H1 (cell line): ENCODE measurements at places on chromosomes 2 and 18. TPM values are rescaled to one million over a fixed set of nuclear protein-coding genes. Genes with fewer than 3 reads are reported as not detected.

Gene KIF1A
- 267 and 281 TPM in 2 replicates for total RNA-seq

Gene L3MBTL4
- 2.1 and 2.4 TPM in 2 replicates for total RNA-seq

Gene HOXD10
- total RNA-seq, result not detected in 2 replicates

Gene IL1B
- not detected in 2 replicates for total RNA-seq

Gene FHOD3
- total RNA-seq, result 10.5 TPM in 2 replicates

Gene NRP2
- 36.9 and 37.8 TPM in 2 replicates for total RNA-seq

Gene UNC80
- total RNA-seq, result 0.38 and 0.56 TPM in 2 replicates

Gene B3GNT7
- 72.5 and 73.1 TPM in 2 replicates for total RNA-seq

Gene IL36RN
- total RNA-seq, result not detected in 2 replicates

Gene FOXI3
- 15.9 and 17.1 TPM in 2 replicates for total RNA-seq

Gene KIAA2012
- not detected in 2 replicates for total RNA-seq

Gene SLC19A3
- 5.9 and 9.8 TPM in 2 replicates for total RNA-seq

Gene CYBRD1
- total RNA-seq, result 12.6 and 14.9 TPM in 2 replicates

Gene CCDC102B
- total RNA-seq, result 0.78 and 0.80 TPM in 2 replicates

Gene GALR1
- 0.98 and 1.6 TPM in 2 replicates for total RNA-seq

Gene PSMA8
- not detected in 2 replicates for total RNA-seq

Gene CCDC74B
- total RNA-seq, result 4.3 and 6.7 TPM in 2 replicates

Gene LDLRAD4
- 1.2 and 1.4 TPM in 2 replicates for total RNA-seq

Gene NMUR1
- 0.46 and 0.56 TPM in 2 replicates for total RNA-seq

Gene EDAR
- not detected in 2 replicates for total RNA-seq

Gene AMMECR1L
- 18.8 and 19.7 TPM in 2 replicates for total RNA-seq

Gene TXNDC2
- total RNA-seq, result 0.09 TPM in 1 of 2 replicates, not detected in the other

Gene MORN2
- total RNA-seq, result 9.7 and 11.3 TPM in 2 replicates

Gene GKN1
- total RNA-seq, result not detected in 2 replicates

Gene METAP1D
- total RNA-seq, result 6.2 and 6.4 TPM in 2 replicates

Gene GAD1
- total RNA-seq, result 0.34 and 0.65 TPM in 2 replicates

Gene GRHL1
- total RNA-seq, result 2.8 and 3.6 TPM in 2 replicates

Gene HTRA2
- total RNA-seq, result 21.6 and 24.6 TPM in 2 replicates

Gene NAT8
- not detected in 2 replicates for total RNA-seq

Gene LAMA3
- 3.3 and 5.0 TPM in 2 replicates for total RNA-seq

Gene RAX
- 0.52 and 0.80 TPM in 2 replicates for total RNA-seq

Gene MAPK4
- total RNA-seq, result 2.1 and 3.2 TPM in 2 replicates

Gene SLC4A3
- total RNA-seq, result 6.5 and 7.4 TPM in 2 replicates

Gene KIAA1328
- total RNA-seq, result 4.4 and 5.7 TPM in 2 replicates

Gene HJURP
- total RNA-seq, result 56.6 and 60.5 TPM in 2 replicates

Gene EFEMP1
- total RNA-seq, result 14.0 and 15.5 TPM in 2 replicates

Gene SKOR2
- total RNA-seq, result 0.11 and 0.21 TPM in 2 replicates

Gene FECH
- total RNA-seq, result 20.4 and 26.6 TPM in 2 replicates

Gene ADD2
- 166 and 170 TPM in 2 replicates for total RNA-seq

Gene SPP2
- total RNA-seq, result not detected in 2 replicates

Gene CASP10
- total RNA-seq, result 4.0 and 4.2 TPM in 2 replicates

Gene HPCAL1
- 8.6 and 8.7 TPM in 2 replicates for total RNA-seq

Gene ZSWIM2
- not detected in 2 replicates for total RNA-seq

Gene DCC
- 1.1 and 1.4 TPM in 2 replicates for total RNA-seq

Gene SEC11C
- total RNA-seq, result 59.3 and 64.7 TPM in 2 replicates

Gene RASGRP3
- not detected in 2 replicates for total RNA-seq

Gene NDUFB3
- total RNA-seq, result 55.3 and 57.5 TPM in 2 replicates
